Activated T-cell treated with anti-CD3 and anti-CD28 coated beads for 24 hours (primary cell): ENCODE measurements at places on chromosomes 5 and 9.

DNA sequence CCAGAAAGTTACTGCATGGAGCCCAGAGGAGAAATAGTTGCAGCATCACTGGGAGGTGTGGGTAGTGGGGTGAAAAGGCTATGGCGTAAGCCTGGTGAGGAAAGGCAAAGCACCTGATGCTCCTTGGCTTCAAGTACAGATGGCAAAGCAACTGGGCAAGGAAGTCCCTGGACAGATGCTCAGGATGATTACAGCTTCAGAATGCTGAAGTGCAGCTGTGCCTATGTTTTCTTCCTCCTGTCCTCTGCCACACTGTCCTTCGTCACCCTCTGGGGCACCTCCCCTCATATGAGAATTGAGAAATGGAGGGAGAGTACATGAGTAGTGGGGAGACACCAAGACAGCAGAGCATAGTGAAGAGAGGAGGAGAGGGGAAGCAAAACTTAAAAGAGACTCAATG lies 328.0 kb downstream of the PDE4D start:
- DNase-seq: no peak

DNA sequence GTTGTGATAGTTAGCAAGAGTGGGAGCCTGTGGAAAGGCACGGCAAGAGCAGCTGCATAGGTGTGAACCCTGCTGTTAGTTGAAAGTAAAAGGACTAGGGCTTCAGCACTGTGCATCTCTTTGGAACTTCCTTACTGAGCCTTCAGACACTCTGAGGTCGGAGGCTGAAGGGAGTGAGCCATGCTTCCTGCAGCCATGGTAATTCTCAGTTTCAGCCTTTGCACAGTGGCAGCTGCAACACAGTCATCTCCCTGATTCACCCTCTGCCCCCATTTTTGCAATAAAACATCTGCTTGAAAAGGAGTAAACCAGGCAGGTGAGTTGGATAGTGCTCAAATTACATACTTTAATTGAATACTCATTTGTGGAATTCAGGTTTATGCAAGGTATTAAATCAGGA lies 6.5 kb upstream of the TLE4 start:
- no peak for DNase-seq

- no peak for DNase-seq
Observed at GRCh38 chr5:93017849-93018248, 563.2 kb downstream of the NR2F1-AS1 start.

DNA sequence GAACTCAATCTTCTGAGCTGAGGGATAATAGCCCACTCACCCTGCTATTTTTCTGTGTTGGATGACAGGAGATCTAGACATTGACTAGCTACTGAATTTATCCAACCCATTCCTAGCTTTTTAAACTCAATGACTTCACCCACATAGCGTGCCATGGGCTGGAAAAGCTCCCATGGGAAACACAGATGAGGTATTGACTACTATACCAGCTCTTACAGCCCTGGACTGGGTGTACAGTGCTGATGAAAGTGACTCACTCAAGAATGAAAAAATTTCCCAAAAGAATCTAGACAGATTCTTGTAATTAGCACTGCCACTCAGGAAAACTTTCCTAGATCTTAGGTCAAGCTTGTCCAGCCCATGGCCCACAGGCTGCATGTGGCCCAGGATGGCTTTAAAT lies 72.7 kb upstream of the NREP start:
- no peak for DNase-seq
